ENCODE measurements at places on chromosomes 7 and 10. TPM values are rescaled to one million over a fixed set of nuclear protein-coding genes. Genes with fewer than 3 reads are reported as not detected.

The VWC2 gene
- not detected for total RNA-seq

The FGFR2 gene
- total RNA-seq, result not detected

DNA sequence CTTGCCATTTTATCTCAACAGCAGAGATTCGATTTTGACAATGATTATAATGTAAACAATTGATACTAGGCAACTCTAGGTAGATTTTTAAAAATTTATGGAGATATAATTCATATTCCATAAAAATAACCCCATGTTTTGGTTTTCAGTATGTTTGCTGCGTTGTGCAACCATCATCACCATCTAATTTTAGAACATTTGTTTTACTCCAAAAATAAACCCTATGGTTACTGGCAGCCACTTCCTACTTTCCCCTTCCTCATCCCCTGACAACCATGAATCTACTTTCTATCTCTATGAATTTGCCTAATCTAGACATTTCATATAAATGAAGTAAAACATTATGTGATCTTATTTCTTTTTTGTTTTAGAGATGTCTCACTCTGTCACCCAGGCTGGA, 401.9 kb downstream of the THSD7A start:
- no peak for DNase-seq

DNA sequence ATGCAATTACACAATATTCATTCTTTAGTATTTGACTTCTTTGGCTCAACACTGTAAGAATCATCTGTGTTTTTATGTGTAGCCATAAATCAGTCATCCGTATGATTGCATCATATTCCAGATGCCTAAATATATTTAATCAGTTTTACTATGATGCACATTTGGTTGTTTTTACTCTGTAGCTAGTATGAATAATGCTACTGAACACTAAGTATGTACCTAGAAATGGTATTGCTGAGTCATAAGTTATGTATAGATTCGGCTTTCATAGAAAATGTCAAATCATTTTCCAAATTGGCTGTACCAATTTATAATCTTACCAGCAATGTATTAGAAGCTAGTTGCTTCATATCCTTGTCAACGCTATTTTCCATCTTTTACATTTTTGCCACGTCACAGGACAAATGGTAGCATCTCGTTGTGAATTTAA, 197.3 kb upstream of the PLXNA4 start:
- DNase-seq, result peak; percentile 87

DNA sequence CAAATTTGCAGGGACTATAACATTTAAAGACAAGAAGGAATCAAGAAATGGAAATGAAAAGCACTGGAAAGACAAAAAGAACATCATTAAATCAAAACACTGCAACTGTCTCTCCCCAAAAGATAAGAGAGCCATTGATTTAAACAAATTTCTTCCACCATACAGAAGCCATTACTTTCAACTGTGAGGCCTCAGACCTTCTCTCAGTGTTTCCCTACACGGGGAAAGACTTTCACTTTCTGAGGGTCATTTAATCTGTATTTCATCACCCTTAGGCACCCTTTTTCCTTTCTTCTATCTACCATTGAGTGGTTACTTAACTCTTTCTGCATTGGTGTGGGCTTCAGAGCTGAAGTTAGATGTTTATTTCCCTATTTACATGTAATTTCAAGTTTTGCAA, 47.5 kb downstream of the CCDC172 start:
- DNase-seq, result no peak

The KNDC1 gene
- total RNA-seq, result 0.41 TPM

DNA sequence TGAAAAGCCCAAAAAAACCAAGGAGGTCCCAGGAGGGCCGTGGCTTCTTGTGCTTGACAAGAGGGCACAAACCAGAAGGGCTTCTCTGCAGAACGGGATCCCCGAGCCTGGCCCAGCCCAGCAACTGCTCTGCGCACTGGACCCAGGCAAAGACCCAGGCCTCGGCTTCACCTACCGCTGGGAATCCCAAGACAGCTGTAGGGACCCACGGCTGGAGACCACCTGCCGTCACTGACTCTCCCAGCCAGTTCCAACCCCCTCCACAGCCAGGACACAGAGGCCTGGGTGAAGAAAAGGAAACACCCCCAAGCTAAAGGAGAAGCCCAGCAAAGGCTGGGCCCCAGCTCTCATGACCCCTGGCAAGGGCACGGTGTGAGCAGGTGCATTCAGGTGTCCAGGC, 24.3 kb downstream of the PDGFA start:
- DNase-seq, result no peak

The NOS3 gene
- 4.6 TPM for total RNA-seq

GRCh38 chr7:22725585-22725984, 1.4 kb upstream of the IL6 start:
- DNase-seq, result peak; percentile 53

Data from fibroblast of the aortic adventitia (primary cell).